ENCODE measurements at places on chromosomes 2 and 18. TPM values are rescaled to one million over a fixed set of nuclear protein-coding genes. Genes with fewer than 3 reads are reported as not detected.
A peak's percentile ranks its signal among the peaks of the same experiment; 100 is the strongest.

Gene PRKAG3
- not detected for total RNA-seq

DNA sequence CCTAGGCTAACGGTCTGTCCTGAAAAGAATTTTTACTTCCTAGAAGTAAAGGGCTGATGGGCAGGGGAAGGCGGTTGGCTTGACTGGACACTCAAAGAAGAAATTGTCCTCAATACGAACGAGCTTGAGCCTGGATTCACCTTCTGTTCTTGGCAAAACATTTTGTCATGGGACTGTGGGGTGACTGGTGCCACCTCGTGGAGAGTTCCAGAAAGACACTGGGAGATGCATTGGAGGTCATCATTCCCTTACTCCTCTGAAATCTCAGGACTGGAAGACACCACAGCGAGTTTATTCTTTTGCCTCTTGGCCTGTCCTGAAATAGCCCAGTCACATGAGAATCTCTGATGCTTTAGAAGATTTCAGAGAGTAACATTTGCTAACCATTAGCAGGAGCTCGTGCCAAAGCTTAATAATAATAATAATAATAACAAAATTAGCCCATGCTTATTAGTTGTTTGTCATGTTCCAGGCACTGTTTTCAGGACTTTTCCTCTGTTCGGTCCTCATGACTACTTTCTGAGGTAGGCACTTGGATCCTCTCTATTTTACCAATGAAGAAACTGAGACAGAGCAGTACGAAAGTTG lies 44.5 kb downstream of the TMEM182 start:
- DNase-seq, result peak; percentile 79

DNA sequence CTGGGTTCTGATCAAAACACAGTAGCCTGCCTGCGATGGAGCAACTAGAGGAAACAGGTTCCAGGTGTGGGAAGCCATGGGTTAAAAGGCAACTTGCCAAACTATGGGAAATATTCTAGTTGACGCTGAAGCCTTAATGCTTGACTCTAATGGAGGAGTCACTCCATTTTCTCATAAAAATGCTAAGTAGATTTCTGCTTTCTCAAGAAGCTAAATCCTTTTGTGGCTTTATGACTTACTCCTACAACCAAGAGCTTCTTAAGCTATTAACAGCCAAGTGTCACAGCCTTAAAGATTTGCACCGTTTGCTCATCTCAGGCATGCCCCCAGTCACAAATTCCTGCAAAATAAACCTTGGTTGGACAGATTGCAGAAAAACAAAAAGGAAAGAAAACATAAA lies 25.2 kb downstream of the ANKRD44 start:
- DNase-seq, result no peak

DNA sequence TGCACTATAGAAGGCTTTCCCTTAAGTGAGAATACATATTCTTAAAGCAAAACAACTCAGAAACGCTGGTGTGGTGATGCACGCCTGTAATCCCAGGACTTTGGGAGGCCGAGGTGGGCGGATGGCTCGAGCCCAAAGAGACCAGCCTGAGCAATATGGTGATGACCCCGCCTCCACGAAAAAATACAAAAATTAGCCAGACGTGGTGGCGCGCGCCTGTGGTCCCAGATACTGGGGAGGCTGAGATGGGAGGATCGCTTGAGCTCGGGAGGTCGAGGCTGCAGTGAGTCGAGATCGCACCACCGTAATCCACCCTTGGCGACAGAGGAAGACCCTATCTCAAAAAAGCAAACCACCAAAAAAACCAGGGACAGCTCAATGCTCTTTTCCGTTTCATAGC lies 750 bp upstream of the CCDC150 start:
- no peak for DNase-seq

DNA sequence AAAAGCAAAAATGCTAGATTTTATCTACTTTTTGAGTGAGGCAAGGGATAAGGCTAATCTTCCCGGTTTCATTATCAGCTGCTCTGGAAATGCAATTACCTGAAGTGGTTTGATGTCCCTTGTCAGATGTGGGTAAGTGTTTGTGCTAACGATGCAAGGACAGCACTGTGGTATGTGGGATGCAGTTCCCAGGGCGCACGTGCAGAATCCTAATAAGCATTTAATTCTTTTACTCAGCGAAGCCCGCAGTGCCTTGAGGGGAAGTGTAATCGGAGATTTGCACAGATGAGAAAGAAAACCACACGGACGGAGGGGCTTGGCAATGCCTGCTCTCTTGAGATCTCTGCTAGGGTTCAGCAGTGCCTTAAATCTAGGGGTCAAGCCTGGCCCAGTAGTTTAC lies 108.5 kb upstream of the LYPD6 start:
- DNase-seq, result no peak

- DNase-seq, result no peak
Measured at GRCh38 chr2:165410276-165410675, 59.2 kb upstream of the CSRNP3 start.

GRCh38 chr2:212357606-212358005 lies 181.0 kb downstream of the ERBB4 start:
- no peak for DNase-seq

- DNase-seq, result no peak
Measured at GRCh38 chr2:12070581-12070980, 324.1 kb downstream of the LPIN1 start.

Gene CPLX4
- not detected for total RNA-seq

GRCh38 chr2:12116228-12116750 lies 369.9 kb downstream of the LPIN1 start:
- DNase-seq, result no peak

All from body of pancreas (tissue), 4 donors.